ENCODE measurements at places on chromosomes 1 and 21. TPM values are rescaled to one million over a fixed set of nuclear protein-coding genes. Genes with fewer than 3 reads are reported as not detected.

PARS2 gene
- total RNA-seq: 3.2 TPM

S100A2 gene
- 3.8 TPM for total RNA-seq

SFT2D2 gene
- 35.8 TPM for total RNA-seq

SRRM1 gene
- 24.1 TPM for total RNA-seq

SYT11 gene
- total RNA-seq: 39.4 TPM

MEX3A gene
- total RNA-seq: 1.2 TPM

LIPI gene
- not detected for total RNA-seq

RGS8 gene
- total RNA-seq: under 0.01 TPM

KRTAP20-2 gene
- not detected for total RNA-seq

C4BPA gene
- not detected for total RNA-seq

CAMK1G gene
- total RNA-seq: not detected

UFC1 gene
- total RNA-seq: 210 TPM

KCND3 gene
- under 0.01 TPM for total RNA-seq

Measured in bronchial smooth muscle cell (primary cell).